ENCODE measurements at places on chromosomes 1 and 21.

DNA sequence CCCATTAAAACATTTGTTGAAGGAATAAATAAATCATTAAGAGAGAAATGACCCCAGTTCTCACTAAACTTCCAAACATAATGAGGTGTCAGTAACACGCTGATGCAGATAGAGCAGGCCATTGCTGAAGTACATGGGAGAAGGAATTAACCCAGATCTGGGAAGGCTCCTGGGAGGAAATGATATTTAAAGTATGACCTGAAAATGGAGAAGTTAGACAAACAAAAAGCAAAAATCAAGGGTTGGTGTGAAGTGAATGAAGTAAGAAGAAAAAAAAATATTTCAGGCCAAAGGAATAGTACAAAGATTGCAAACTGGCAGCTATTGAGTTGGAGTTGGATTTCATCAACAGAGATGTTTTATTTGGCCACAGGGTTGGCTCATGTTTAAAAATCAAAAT, 71.4 kb downstream of the RGS2 start:
- no peak for DNase-seq

GRCh38 chr1:41566274-41566885, 81.9 kb upstream of the EDN2 start:
- DNase-seq = no peak

DNA sequence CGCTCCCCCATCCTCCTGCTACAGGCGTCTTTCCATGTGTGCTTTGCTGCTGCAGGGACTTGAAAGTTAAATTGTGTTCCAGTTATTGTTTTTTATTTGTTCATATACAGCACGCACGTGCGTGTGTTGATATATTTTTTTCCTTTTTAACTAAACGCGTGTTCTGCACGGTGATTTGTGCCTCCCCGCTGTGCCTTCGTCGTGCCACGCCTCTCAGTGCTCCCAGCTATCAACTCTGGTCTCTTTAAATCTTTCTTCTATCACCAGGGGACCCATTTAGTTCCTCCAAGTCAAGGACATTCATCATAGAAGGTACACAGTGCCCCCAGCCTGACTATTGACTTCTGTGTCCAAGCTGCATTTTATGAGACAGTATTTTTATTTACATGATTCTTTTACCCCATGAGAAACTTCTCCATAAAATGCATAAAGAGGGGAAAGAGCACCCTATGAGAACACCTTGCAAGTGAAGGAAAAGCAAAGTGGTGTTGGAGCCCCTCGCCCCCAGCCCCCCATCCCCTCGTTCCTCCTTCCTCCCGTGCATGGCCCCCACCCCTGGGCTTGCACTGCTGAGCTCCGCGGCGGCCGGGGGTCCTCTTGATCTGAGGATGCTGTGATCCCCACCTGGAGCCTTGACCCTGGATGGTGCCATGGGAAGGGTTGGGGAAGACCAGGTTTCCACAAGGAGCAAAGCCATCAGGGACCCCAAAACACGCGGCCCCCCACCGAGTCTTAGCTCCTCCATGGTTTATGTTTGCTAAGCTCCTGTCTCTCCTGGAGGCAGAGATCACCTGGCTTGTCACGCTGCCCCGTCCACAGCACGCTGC, 45.5 kb downstream of the KCNAB2 start:
- no peak for DNase-seq

DNA sequence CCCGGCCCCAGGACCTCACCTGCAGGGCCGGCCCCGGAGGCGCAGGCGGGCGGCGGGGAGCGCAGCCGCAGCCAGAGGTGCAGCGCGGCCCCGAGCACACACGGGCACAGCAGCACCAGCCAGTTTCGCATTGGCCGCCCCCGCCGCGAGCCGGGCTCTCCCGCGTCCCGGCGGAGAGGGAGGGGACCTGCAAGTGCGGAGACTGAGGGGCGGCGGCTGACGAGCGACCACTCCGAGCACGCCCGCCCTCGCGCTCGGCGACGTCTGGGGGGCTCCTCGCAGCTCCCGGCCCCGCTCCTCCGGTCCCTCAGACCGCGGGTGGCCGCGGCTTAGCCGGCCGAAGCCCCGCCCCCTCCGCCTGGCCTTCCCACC, at the start of gene B3GALNT2:
Gene B3GALNT2 (minus strand): TSS at position 331 of the 372 bp plus-strand sequence. CDS start 200 bp downstream, at position 131.
- DNase-seq = no peak

GRCh38 chr1:19625291-19625937, 18.7 kb upstream of the NBL1 start:
- no peak for DNase-seq

- no peak for DNase-seq
These were observed 519.2 kb upstream of the ZP4 start for GRCh38 chr1:238409932-238410331.

DNA sequence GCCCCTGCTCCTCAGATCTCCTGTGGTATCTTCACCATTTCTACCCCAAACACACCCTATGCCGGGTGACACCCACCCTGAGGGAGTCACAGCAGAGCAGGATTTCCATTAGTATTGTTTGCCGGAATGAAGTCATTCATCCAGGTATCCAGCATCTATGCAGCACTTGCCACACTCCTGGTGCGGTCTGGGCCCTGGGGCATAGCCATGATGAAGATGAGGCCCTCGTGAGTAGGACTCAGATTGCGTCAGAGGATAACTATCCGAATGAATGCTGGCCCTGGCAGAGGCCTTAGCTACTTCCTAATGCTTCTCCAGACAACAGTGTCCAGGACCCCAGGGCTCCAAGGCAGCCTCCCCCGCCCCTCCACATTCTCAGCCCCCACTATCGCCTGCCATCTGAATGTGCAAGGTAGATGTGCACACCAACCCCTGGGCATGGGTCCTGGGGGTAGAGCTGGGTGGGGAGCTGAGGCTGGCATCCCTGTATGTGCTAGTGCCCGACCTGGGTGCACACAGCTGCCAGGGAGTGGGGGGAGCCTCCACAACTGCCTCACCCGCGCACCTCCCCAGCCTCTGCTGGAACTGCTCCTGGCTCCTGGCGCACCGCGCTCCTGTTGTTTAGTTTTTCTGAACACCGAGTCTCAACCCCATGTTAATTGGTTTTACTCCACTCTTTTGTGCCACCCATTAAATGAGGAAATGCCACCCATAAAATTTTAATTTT, 25.5 kb upstream of the ZC3H12A start:
- no peak for DNase-seq

- DNase-seq = no peak
These were observed 87.8 kb downstream of the ADCY10 start for GRCh38 chr1:167826127-167826526.

- no peak for DNase-seq
These were observed 4.6 kb downstream of the TARBP1 start for GRCh38 chr1:234474375-234474774.

- DNase-seq = no peak
These were observed 24.5 kb downstream of the CLIC6 start for GRCh38 chr21:34693192-34693810.

- peak; percentile 9 for DNase-seq
These were observed 108.7 kb downstream of the TSEN15 start for GRCh38 chr1:184160236-184160635.

DNA sequence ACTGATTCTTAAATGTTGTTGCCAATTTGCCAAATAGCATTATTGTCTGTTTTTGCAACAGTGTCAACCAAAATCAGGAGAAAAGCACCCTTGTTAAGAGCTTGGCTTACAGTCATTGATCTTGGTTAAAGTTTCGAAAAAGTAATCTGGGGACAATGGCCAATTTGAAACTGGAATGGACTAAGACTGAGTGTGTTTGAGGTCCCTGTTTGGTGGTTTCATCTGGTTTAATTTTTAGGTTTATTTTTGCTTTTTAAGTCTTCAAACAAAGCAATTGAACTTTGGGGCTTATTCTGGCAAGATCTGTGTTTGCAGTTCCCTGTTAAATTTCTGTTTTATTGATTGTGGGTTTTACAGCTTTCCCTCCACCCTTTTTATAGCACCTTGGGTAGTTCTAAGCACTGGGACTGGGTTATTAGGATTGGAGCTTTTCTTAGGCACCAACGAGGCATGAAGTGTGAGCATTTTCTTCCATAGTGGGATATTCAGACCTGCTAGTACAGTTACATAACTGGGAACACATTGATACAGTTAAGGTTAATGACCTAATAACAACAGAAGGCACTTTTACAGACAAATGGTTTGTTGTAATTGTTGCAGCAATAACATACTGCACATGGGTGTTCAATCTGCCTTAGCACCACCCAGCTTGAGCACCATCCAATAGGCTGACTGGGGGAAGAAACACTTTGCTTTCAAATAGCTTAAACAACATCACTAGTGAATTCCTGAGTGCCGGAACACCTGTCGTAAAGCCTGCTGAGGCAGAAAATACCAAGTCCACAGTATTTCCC, 40.6 kb upstream of the MAP10 start:
- DNase-seq = no peak

- DNase-seq = no peak
These were observed 28.5 kb upstream of the PTGS2 start for GRCh38 chr1:186708694-186709097.

GRCh38 chr1:246020211-246020954, 486.7 kb downstream of the SMYD3 start:
- no peak for DNase-seq

GRCh38 chr1:43847882-43848281, 85.7 kb upstream of the ARTN start:
- no peak for DNase-seq

DNA sequence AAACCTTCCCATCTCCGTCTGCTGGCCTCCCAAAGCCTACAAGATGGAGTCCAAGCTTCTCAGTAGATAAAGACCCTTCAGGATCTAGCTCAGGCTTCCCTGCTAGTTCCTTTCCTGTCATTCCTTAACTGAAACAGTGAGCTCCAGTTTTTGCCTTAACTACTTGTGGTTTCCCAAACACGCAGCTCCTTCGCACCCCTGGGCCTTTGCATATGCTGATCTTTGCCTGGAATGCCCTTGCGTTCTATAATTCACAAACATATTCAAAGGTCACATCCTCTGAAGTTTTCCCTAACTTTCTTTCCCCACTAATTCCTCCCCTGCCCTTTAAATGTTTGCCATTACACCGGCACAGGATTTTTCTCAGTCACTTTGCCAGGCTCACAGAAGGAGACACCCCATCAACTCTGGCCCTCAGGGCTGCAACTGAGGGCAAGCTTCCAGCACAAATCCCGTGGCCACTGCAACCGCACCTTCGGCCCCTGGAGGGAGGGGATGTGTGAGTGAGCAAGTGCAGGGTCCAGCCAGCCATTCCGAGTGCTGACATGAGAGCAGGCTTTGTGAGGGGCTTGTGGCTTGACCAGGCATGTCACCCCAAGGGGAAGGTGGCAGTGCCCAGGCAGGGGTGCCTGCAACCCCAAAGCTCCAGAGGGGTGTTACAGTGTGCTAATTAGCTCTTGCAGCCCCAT, 41.3 kb downstream of the RAB3B start:
- DNase-seq = no peak

DNA sequence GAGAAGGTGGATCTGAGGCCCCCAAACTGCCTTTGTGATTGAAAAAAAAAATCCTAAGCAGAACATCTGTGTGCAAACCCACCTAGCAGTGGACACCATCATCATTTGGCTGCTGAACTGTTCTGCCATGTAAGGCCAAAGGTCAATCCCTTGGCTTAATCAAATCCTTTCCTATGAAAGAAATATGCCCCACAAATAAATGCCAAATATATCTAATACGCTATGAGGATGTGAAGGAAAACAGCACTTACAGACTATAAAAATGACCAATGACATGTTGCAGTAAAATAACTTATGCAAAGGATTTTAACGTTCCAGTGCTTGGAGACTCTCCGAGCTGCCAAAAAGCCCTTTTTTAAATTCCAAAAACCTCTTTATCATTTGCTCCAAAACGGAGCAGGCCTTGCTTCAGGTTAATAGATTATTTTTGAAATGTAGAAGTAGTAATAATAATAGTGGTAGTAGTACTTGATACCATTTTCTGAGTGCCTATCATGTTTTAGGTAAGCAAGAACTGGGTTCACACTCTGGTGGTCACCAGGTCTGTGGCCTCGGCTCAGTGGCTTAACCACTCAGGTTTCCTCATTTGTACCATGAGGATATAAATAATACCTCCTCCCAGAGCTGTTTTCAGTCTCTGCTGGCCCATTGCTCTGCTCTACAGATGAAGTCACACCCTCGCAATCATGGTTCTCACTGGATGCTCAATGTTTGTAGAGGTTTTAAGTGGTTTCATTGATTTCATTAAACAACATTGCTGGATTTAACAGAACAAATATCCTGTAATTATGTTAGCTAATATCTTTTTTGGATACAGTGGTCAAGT, 47.9 kb upstream of the EDEM3 start:
- DNase-seq = no peak

GRCh38 chr1:203592156-203592555, 34.5 kb upstream of the ATP2B4 start:
- DNase-seq = no peak

DNA sequence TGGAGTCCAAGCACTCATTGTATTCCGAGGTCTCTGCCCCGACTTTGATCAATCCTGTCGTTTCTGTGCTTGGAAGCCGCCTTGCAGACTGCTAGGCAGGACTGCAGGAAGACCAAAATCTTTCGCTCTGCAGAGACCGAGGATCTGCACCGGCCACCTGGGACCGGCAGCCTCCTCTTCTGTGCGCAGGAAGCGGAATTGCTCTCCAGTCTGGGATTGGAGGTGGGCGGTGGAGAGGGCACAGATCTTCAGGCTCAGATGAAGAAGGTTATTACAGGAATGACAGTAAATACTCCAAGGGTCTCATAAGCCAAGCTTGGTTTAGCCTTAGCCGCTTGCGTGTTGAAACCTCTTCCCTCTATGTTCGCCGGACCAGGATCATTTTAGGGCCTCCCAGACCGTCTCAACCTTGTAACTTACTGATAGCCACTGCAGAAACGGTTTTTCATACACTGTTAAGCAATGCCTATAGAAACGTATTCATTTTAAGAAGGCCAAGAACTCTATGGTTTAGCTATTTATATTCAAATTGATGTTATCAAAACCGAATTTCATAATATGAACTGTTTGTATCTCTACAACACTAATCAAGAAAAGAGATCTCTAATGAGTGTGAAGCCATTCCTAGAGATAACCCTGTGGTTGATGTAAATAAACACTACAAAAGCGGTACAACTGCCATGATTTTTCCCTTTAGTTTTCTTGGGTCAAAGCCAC, 1.1 kb downstream of the MIA3 start:
- DNase-seq = no peak

DNA sequence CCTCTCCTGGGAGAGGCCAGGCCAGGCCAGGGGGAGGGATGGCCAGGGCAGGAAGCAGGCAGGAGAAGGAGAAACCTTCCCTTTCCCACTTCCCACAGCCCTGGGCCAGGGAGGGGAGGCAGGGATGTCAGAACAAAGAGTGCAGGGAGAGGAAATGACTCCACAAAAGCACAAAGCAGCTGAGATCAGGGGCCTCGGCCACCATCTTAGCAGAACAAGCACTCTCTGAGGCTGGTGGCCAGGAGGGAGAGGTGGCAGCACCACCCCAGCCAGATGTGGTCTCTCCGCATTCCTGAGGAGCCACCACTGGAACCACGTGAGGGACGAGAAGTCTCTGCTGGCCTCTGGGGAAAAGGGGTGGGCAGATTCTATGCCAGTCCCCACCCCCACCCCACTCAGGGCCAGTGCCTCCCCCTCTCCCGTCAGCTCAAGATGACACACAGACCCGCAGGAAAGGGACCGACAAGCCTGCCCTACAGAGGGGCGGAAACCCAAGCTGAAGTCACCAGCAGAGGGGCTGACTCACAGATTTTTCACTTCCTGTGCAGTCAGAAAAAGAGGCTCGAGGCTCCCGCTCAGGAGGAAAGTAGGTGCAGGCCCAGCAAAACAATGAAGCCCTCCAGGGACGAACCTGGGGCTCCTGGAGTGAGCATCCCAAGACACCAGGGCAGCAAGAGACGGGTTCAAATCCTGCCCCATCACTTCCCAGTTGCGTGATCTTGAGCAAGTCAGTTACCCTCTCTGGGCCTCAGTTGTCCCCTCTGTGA, 24.1 kb upstream of the ALDH4A1 start:
- peak; percentile 75 for DNase-seq
